A172 (cell line): ENCODE measurements at places on chromosomes 2 and 18. TPM values are rescaled to one million over a fixed set of nuclear protein-coding genes. Genes with fewer than 3 reads are reported as not detected.

Gene ACTR2
- 93.3 and 103 TPM in 2 replicates for total RNA-seq

Gene TRAPPC8
- total RNA-seq, result 39.6 and 48.1 TPM in 2 replicates

DNA sequence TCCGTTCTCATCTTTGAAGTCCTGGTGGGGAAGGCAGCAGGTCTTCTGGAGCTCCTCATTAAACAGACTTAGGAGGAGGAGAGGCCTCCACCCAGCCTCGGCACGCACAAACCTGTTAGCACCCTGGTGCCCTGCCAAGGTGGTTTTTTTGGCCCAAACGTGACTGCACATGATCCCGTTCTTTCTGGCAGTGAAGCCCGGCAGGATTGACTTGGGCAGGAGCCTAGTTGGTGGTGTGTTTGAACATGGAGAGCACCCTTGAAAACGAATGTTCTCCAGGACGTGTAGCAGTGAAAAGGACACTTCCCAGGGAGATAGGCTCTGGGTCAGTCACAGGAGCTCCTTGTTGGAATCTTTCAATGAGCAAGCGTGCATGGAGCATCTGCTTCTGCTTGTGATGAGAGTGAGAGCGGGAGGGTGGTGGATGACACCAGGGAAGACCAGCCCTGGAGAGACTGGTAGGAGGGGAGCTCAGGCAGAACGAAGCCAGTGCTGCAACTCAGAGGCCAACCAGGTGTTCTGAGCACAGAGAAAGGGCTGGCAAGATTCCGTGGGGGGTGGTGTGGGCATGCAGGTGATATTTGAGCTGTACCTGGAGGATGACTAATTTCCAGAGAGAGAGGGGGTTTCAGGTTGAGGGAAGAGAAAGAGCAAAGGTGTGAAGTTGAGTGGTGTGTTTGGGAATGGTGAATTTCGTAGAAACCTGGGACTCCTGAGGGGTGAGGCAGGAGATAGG is 73.8 kb downstream of the TANC1 start:
- no peak for DNase-seq

- no peak for DNase-seq
Measured at GRCh38 chr18:62744076-62744968, 29.0 kb downstream of the PHLPP1 start.

DNA sequence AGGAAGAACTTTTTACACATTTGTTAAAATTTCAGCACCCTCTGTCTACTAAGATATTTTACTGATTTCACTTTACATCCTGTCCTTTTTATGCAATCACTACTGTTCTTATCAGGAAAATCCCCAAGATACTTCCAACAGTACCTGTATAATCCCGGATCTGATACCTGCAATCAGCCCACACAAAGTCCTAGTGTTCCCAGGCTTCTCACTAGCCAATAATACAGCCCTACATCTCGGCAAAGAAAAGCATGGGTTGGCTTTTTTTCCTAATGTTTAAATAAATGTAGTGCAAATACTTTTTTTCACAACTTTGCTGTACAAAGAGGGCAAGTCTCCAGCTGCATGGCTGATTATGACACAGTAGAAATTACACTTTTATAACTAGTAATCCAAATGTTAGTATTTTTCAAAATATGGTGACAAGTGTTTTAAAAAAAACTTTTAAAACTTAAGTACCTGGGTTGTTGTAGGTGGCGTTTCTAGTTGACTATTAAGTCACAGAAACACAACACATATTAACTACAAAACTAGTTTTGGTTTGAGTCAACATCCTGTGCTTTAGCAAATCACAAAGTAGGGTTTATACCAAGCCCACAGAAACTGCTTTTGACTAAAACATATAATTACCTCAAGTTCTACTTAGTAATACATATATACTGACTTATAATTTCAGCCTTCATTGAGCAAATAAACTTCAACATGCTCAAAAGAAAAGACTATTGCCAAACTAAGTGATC is 19.5 kb downstream of the CNOT11 start:
- DNase-seq, result no peak

DNA sequence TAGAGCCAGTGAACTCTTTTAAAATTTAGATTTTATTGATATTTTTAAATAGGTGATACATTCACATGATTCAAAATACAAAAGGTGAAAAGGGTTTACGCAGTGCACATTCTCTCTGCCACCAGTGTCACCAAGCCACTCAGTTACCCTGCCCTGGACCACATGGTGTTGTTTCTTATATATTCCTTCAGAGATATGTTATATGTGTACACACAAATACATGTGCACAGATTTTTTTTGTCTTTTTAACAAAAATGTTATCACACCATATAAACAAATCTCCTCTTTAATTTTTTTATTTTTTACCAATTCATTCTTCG is 26.2 kb downstream of the SERPINB4 start:
- no peak for DNase-seq
